ENCODE measurements at places on chromosomes 1 and 21.

- DNase-seq = no peak
- no peaks in the 10 kb centered on the region for H3K36me3 ChIP-seq
- H3K4me3 ChIP-seq = no peak overlapping the region
- no peak overlapping the region for H3K27ac ChIP-seq
These were observed 10.8 kb downstream of the OSBPL9 start for GRCh38 chr1:51627672-51628071.

GRCh38 chr1:168603501-168604110 lies 27.2 kb downstream of the XCL1 start:
- peak overlapping the region; percentile 34 for H3K4me3 ChIP-seq
- H3K4me1 ChIP-seq = peaks cover 8% of the 10 kb centered on the region
- DNase-seq = peak; percentile 85
- no peaks in the 10 kb centered on the region for H3K36me3 ChIP-seq
- H3K27me3 ChIP-seq = peaks cover 1% of the 10 kb centered on the region

DNA sequence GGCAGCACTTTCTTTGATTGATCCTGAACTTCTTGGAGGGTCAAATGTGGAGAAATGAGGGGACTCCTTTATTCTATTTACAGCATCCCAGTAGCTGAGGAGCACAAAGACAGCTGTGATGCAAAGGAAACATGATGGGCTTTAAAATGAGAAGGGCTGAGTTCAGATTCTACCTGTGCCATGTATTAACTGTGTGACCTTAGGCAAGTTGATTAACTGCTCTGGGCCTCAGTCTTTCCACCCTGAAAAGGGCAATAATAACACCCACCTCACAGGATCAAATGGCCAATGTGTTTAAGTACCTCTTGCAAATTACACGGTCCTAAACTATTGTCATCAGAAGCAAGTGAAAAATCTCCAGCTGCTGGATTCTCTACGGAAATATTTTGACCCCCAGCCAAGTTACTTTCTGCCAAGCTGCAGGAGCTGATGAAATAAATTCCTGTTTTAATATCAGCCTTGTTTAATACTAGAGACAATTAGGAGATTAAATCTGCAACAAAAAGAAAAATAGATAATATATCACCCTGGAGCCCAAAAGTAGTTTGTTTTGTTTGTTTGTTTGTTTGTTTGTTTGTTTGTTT lies 15.7 kb downstream of the TMEM81 start:
- no peaks in the 10 kb centered on the region for H3K4me1 ChIP-seq
- H3K27ac ChIP-seq = no peak overlapping the region
- no peak overlapping the region for H3K4me3 ChIP-seq
- peaks cover 9% of the 10 kb centered on the region for H3K27me3 ChIP-seq
- H3K36me3 ChIP-seq = peaks cover 4% of the 10 kb centered on the region

DNA sequence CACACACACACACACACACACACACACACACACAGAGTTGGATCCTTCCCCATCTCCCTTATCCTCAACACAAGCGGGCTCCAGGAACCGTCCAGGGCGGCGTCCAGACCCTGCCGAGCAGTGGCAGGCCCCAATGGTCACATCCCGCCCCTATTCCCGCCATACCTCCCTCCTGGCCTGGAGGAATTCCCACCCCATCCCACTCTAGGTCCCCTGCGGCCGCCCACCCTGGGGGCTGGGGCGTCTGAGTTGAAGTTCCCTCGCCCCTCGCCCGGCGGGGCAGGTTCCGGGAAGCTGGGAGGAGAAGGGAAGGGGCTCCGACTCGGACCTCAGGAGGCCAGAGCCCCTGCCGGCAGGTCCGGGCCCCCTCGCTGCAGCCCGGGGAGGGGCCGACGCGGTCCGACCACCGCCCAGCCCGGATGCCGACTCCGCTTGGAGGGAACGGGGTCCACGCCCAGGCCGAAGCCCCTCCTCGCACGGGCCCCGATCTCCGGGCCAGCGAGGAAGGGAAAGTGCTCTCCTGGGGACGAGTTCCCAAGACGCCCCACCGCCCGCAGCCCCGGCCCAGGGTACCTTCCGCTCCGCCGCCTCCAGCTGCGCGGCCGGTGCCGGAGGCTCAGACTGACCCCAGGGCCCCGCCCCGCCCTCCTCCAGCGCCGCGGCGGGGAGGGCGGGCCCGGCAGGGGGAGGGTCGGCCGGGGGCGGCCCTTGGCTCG lies at the start of gene RHOC:
Gene RHOC, minus strand, starts transcription at position 623 of the 716 bp plus-strand sequence. CDS start 3,328 bp downstream, outside the sequence.
- H3K27me3 ChIP-seq = peaks cover 14% of the 10 kb centered on the region
- DNase-seq = peak; percentile 67
- peaks cover 6% of the 10 kb centered on the region for H3K36me3 ChIP-seq
- H3K27ac ChIP-seq = peak within 1 kb of the TSS; percentile 83
- H3K4me1 ChIP-seq = peaks cover 23% of the 10 kb centered on the region
- peak within 1 kb of the TSS; percentile 98 for H3K4me3 ChIP-seq

- no peak for DNase-seq
- no peak overlapping the region for H3K4me3 ChIP-seq
- H3K27me3 ChIP-seq = peaks cover 3% of the 10 kb centered on the region
- H3K27ac ChIP-seq = no peak overlapping the region
These were observed 3.9 kb downstream of the TMEM125 start for GRCh38 chr1:43273708-43274107.

DNA sequence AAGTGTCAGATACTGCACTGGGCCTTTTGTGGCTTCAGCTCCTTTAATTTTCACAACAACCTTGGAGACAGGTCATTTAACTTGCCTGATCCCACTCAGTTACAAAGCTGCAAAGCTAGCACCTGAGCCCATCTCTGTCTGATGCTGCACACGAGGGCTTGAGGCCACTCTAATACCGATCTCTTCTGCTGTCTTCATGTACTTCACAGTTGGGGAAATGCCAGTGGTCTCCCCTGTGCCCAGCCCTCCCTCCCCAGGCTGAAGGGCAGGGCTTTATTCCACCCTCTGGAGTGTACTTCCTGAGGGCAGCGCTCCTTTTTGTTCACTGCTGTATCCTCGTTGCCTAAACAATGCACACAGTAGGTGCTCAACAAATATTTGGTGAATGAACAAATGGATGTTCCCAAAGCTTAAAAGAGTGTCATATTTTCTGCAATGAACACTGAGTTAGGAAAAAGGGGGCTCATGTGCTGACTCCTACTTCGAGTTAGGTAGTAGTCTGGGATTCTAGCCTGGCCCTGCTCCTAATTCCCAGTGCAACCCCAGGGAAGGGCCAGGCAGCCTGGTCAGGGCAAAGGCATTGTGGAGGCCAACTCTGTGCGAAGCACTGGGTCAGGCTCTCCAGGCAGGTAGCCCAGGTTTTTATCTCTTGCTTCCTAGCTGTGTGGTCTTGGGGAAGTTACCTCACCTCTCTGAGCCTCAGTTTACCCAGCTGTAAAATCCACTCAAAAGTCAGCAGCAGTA lies 1.1 kb downstream of the TMCO4 start:
- H3K36me3 ChIP-seq = no peaks in the 10 kb centered on the region
- no peak overlapping the region for H3K27ac ChIP-seq
- no peak for DNase-seq

- no peaks in the 10 kb centered on the region for H3K27me3 ChIP-seq
- no peak overlapping the region for H3K4me3 ChIP-seq
- H3K27ac ChIP-seq = no peak overlapping the region
- no peaks in the 10 kb centered on the region for H3K36me3 ChIP-seq
These were observed 35.9 kb downstream of the HEATR1 start for GRCh38 chr1:236568285-236568894.

DNA sequence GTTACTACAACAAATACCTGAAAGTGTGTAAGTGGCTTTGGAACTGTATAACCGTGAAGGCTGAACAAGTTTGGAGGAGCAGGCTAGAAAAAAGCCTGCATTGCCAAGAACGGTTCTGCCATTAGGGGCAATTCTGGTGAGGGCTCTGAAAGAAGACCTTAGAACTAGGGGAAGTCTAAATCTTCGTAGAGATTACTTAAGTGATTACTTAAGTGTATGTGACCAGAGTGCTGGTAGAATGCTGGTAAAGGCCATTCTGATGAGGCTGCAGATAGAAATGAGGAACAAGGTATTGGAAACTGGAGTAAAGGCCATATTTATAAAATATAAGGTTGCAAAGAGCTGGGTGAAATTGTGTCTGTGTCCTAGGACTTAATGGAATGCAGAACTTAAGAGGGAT lies 158.0 kb downstream of the CLIC6 start:
- H3K4me1 ChIP-seq = no peaks in the 10 kb centered on the region
- no peak overlapping the region for H3K27ac ChIP-seq
- no peaks in the 10 kb centered on the region for H3K27me3 ChIP-seq
- no peak overlapping the region for H3K4me3 ChIP-seq

- H3K4me1 ChIP-seq = peaks cover 29% of the 10 kb centered on the region
- H3K36me3 ChIP-seq = no peaks in the 10 kb centered on the region
- DNase-seq = no peak
These were observed 11.5 kb upstream of the SRP9 start for GRCh38 chr1:225765982-225766674.

GRCh38 chr21:17725339-17725738 lies 93.8 kb downstream of the C21orf91 start:
- no peaks in the 10 kb centered on the region for H3K36me3 ChIP-seq
- H3K27me3 ChIP-seq = peaks cover 2% of the 10 kb centered on the region
- H3K4me3 ChIP-seq = no peak overlapping the region
- no peak overlapping the region for H3K27ac ChIP-seq

- H3K27me3 ChIP-seq = no peaks in the 10 kb centered on the region
- H3K4me1 ChIP-seq = no peaks in the 10 kb centered on the region
- H3K36me3 ChIP-seq = peaks cover 5% of the 10 kb centered on the region
- H3K4me3 ChIP-seq = no peak overlapping the region
These were observed 17.7 kb downstream of the BEND5 start for GRCh38 chr1:48758976-48759375.

- no peak overlapping the region for H3K4me3 ChIP-seq
- peaks cover 1% of the 10 kb centered on the region for H3K27me3 ChIP-seq
- no peaks in the 10 kb centered on the region for H3K4me1 ChIP-seq
- DNase-seq = no peak
These were observed 121.4 kb upstream of the NFIA start for GRCh38 chr1:60960891-60961461.

DNA sequence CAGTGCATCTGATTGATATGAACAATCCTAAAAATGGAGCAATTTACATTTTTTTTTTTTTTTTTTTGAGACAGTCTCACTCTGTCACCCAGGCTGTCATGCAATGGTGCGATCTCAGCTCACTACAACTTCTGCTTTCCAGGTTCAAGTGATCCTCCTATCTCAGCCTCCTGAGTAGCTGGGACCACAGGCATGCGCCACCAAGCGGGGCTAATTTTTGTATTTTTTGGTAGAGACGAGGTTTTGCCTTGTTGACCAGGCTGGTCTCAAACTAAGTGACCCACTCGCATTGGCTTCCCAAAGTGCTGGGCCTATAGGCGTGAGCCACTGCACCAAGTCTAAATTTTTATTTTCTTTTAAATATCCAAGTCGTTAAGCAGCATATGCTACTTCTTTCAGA lies 109.0 kb downstream of the FAF1 start:
- H3K4me3 ChIP-seq = no peak overlapping the region
- H3K36me3 ChIP-seq = peaks cover 19% of the 10 kb centered on the region
- H3K4me1 ChIP-seq = no peaks in the 10 kb centered on the region
- DNase-seq = no peak

DNA sequence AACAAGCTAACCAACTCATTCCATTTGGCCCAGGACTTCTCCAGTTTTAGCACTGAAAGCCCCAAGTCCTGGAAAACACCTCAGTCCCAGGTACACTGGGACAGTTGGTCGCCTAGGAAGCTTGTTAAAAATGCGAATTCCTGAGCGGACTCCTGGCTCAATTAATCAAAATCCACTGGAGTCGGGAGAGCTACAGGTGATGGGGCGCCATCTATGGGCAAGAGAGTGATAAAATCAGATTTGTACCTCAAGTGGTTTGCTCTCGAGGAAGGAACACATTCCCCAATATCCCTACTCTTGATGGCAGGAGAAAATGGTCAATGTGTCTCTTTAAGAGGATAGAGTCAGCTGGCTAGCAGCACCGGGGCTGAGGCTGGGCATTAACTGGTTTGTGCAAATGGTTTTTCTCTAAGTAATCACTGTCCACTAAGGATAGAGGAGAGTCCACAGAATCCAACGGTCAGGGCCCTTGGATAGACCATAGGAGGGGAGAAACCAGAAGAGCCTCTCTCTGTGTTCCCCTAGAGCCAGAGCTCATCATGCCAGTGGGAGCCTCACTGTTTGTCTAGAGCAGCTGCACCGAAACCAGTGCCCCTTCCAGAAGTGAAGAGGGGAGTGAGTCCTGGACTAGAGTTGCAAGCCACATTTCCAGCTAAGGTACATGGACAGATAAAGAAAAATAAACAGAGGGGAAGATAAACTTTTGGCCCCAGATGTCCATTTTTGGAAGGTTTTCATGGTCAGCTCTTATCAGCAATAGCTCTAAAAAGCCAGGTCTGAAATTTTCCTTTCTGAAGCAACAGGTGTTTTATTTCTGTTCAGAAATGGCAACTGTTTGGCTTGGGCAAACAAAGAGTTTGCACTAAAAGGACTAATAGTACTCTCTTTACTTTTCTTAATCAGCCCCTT lies 148.5 kb downstream of the TENT5C start:
- H3K4me3 ChIP-seq = no peak overlapping the region
- no peaks in the 10 kb centered on the region for H3K36me3 ChIP-seq
- H3K27ac ChIP-seq = no peak overlapping the region
- peak; percentile 50 for DNase-seq

GRCh38 chr21:36848730-36849274 lies 117.7 kb downstream of the HLCS start:
- DNase-seq = no peak
- no peaks in the 10 kb centered on the region for H3K36me3 ChIP-seq
- no peaks in the 10 kb centered on the region for H3K27me3 ChIP-seq
- no peak overlapping the region for H3K27ac ChIP-seq
- H3K4me1 ChIP-seq = peaks cover 3% of the 10 kb centered on the region

GRCh38 chr1:60583696-60584095 lies 498.7 kb upstream of the NFIA start:
- no peaks in the 10 kb centered on the region for H3K27me3 ChIP-seq
- no peaks in the 10 kb centered on the region for H3K4me1 ChIP-seq
- H3K36me3 ChIP-seq = peaks cover 20% of the 10 kb centered on the region
- H3K4me3 ChIP-seq = no peak overlapping the region
- DNase-seq = no peak
- H3K27ac ChIP-seq = no peak overlapping the region

GRCh38 chr1:112689196-112689841 lies 14.9 kb downstream of the MOV10 start:
- peaks cover 5% of the 10 kb centered on the region for H3K27me3 ChIP-seq
- no peak for DNase-seq
- H3K36me3 ChIP-seq = no peaks in the 10 kb centered on the region
- H3K4me3 ChIP-seq = no peak overlapping the region
- H3K4me1 ChIP-seq = peaks cover 4% of the 10 kb centered on the region
- H3K27ac ChIP-seq = no peak overlapping the region

- no peaks in the 10 kb centered on the region for H3K4me1 ChIP-seq
- no peak overlapping the region for H3K27ac ChIP-seq
- peaks cover 2% of the 10 kb centered on the region for H3K27me3 ChIP-seq
- H3K4me3 ChIP-seq = no peak overlapping the region
- no peaks in the 10 kb centered on the region for H3K36me3 ChIP-seq
These were observed 109.0 kb upstream of the GREM2 start for GRCh38 chr1:240720976-240721375.
